ENCODE measurements at places on chromosomes 3 and 15.
A peak's percentile ranks its signal among the peaks of the same experiment; 100 is the strongest.

GRCh38 chr3:110813541-110813940 lies 258.1 kb upstream of the NECTIN3 start:
- no peak for DNase-seq

DNA sequence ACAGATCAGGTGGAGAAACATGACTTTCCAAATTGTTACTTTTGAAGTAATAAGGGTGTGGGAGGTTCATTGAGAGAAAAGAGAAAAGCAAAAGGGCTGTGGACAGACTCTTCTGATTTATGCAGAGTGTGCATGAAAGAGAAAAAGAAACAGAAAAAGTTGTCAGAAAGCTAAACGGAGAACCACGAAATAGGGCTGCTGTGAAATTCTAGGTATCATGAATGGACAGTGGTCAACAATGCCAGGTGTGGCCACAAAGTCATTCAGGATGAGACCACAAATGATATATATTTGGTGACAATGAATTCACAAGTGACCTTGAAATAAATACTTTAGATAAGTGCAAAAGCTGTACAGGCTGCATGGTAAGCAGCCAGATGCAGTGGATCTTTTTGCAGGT lies 170.1 kb downstream of the IL5RA start:
- DNase-seq: no peak

DNA sequence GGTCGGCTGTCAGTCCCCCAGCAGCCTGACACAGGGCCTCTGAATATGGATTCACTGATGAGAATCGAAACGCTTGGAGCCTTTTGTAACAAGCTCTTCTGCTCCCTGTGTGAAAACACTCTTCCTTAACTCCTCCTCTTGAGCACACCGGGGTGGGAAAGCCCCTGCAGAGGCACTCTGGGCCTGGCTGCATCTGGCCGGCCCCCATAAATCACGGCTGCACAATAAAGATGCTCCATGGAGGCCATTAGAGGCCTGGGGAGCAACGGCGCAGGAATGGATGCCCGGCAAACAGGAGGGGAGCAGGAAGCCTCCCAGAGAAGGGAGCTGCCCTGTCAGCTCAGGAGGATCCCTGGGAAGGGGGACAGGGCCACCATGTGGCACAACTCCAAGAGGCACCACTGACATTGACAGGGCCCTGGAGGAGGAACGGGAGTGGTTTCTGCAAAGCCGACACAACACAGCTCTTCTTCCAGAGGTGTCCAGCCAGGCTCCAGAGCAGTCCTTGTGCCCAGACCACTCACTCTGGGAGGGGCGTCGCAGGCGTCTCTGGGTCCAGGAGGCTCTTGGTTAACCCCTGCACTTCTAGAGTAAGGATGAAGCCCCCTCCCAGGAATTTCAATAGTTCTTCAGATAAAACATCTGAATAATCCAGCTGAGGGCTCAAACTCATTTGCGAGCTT lies 509.3 kb upstream of the PPP2R3A start:
- DNase-seq: no peak

DNA sequence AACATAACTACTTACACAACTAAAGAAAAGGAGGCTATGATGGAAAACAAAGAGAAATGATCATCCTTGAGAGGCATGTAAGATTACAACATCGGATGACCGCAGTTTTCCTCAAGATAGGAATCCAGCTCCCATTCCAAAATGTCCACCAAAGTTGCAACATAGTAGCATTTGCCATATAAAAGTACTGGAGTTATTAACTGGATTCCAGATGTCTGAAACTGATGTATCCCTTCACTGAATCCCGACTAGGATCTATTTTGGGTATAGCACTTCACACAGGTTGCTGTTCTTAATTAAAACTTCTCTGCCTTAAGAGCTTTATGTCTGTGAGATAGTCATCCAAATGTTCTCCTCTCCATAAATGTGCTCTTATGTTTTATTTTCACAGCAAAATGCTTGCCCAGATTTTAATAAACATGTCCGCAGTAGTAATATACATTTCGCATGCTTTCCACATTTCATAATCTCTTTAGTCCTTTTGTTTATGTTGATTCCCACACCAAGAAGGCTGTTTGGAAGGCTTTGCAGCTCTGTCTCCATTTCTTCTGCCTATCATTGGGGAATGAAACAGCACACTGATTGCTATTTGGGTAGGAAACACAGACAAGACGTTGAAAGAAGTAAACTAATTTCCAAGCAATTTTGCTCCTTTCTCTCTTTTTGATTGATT lies 716.5 kb upstream of the CFAP20DC start:
- no peak for DNase-seq

- no peak for DNase-seq
Measured at GRCh38 chr15:50262533-50262932, 3.0 kb downstream of the HDC start.

DNA sequence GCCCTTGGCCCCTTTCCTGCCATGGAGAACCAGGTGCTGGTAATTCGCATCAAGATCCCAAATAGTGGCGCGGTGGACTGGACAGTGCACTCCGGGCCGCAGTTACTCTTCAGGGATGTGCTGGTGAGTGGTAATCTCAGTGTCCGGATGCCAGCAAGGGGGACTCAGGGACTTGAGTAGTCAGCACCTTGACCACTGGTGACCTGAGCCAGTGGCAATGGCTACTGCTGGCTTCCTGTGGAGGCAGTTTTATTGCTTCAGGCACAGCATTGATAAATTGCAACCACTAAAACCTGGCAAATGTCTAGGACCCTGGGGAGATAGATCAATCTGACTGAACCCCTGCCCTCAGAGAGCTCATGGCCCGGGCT lies 830 bp downstream of the MAP2K5 start:
- no peak for DNase-seq

GRCh38 chr15:90327311-90327710 lies 24.8 kb upstream of the ZNF774 start:
- no peak for DNase-seq

DNA sequence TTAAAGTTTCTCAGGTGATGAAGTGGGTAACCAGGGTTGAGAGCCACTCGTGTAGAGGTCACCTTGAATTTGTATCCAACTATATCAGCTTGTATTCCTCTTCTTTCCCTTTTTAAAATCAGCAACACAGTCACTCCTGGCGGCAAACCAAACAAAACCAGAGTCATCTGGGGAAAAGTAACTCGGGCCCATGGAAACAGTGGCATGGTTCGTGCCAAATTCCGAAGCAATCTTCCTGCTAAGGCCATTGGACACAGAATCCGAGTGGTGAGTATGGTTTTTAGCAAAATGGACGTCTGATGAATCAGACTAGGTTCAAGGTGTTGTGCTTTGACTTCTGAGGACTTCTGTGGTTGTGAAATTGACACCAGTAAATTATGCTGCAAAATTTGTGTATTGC lies 3.9 kb downstream of the RPL35A start:
- no peak for DNase-seq

DNA sequence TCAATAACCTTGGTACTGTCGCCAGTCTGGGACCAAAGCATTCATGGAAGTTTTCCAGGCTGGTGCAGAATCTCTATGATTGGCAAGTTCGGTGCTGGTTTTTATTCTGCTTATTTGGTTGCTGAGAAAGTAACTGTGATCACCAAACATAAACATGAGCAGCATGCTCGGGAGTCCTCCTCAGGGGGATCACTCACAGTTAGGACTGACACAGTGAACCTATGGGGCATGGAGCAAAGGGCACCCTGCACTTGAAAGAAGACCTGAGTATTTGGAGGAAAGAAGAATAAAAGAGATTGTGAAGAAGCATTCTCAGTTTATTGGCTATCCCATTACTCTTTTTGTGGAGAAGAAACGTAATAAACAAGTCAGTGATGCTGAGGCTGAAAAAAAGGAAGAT lies 19.1 kb upstream of the EIF2B5 start:
- DNase-seq: no peak

- DNase-seq: no peak
Measured at GRCh38 chr3:48023377-48023776, 7.2 kb upstream of the MAP4 start.

DNA sequence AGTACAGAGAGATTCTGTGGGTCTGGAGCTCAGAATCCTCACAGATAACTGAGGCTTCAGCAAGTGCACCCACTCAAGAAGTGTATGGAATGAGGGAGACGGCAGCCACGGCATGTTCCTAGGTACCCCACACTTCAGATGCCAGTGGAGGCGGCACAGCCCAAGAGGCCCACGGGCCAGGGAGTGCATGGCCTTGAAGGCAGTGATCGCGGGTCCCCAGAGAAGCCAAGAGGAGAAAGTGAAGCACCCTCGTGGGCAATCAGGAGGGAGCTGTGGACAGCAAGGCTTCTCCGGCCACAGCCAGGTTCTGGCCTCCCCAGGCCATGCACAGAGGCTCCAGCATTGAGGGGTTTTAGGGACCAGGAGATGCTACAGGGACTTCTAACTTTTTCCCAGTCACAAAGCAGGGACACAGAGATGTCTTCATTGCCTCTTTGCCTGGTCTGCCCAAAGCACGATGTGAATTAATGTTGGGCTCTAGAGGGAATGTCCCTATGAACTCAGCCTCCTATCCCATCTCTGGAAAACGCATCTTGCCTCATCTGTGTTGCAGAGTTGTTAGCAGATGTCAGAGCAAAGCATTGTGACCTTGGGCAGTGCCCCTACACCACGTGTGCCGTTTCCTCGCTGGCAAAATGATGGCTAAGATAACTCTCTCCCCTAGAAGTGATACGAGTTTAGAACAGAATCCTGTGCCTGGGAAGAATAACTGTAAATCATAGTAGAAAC lies 2.6 kb upstream of the MAP6D1 start:
- no peak for DNase-seq

DNA sequence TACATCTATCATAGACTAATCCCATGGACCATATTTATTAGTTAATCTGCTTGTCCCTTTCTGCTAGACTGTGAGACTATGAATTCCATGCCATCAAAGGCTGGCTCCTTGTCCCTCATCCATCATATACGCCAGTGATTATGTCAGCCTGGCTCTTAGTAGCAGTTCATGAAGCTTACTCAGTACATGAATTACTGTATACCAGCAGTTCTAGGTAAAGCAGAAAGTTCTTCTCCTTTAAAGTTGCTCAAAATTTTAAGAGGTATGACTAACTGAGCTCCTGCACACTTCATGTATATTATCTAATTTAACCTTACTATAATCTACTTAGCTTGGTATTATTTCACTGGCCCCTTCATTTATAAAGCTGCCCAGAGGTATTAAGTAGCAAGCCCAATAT lies 190.9 kb upstream of the TBL1XR1 start:
- DNase-seq: no peak

DNA sequence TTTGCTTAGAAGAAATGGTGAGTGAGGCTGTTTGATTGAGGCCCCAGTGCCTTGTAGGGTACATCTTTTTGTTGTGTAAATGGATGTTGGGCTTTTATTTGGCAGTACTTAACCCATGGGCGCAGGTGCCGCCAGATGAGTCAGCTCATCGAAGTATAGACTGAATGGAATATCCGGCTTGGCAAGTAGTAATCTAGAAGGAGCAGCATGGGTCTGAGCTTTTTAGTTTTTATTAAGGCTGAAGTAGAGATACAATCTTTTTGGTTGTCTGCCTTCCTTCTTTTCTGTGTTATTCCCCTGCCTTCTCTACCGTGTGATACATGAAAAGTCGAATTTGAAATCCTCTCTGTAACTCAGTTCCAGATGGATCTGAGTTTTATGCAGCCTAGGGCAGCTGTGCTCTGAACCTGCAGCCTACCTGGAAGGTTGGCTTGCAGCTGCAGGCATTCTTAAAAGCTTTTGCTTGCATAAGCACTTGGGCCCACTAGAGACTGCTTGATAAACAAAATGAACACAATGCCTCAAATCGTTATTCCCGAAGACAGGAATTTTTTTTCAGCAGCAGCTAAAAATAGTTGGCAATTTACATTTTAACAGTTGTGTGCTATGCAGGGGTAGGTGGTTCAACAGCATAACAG lies 177.5 kb upstream of the CGNL1 start:
- DNase-seq: no peak

DNA sequence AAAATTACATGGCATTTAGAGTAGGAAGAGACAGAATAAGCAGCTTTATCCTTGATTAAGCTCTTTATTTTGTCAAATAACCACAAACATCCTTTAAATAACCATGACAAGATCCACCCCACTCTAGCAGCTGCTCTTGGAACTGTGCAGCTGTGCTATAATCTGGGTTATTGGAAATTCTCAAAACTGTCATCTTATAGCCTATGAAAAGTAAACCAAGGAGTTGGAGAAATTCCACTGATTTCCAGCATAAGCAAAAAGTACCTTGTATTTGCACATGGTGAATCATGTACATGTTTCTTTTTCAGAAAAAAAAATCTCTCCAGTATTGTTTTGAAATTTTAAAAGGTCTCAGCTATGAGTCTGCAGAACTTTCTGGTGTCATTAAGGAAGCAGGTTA lies 88.8 kb upstream of the ABI3BP start:
- no peak for DNase-seq

DNA sequence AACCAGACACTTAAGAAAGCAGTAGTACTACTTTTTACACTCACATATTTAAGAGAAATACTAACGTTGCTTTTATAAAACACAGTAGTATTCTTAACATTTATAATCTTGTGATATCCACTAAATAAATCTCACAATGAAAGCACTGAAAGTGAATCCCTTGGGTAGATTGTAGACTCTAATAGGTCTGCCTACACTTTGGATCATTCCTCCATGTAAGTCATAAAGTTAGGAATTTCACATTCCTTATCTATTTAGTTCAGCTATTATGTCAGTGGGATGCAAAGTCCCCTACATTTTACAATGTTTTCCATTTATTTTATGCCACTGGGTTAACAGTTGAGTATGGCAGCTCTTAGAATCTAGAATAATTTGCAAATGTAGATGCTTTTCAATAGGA lies 330.7 kb downstream of the LSAMP start:
- DNase-seq: no peak

GRCh38 chr3:18111796-18112232 lies 313.3 kb downstream of the SATB1 start:
- DNase-seq: no peak

GRCh38 chr3:100316641-100317069 lies 17.9 kb upstream of the NIT2 start:
- no peak for DNase-seq

DNA sequence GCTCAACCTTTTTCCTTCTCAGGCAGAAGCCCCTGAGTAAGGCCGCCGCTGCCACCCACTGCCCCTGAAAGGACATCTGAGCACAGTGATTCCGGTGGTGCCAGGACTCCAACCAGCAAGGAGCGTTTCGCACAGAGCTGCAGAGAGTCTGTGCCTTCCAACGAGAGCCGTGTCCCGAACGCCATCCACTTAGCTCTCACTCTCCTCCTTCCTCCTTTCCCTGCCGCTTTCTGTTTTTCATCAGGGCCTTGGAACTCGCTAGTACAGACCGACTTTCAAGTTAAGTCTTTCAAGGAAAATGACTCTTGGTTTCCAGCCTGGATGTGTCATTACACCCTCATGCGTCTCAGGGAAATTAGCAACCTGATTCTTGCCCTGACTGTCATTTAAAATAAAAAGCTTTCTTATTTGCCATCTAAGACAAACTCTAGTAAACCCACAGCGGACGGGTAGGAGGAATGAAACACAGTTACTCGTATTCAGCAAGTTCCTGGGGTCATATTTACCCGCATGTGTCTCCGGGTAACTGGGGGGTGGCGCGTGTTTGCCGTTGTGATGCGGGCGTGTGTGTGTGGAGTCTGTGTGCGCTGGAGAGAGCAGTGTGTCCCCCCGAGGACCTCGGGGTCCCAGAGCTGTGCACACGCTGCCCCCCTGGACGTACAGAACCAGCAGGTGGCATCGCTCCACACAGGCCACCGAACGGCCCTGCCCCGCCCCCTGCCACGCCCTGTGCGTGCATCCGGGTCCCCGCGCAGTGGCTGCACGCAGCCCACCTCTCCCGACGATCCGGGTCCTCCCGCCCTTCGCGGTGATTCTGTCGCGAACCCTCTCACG lies 30.4 kb upstream of the ALDH1A3 start:
- DNase-seq: peak; percentile 37
